ENCODE measurements at places on chromosomes 11 and 22. TPM values are rescaled to one million over a fixed set of nuclear protein-coding genes. Genes with fewer than 3 reads are reported as not detected.

Gene MMP3
- 1.2 TPM for polyA plus RNA-seq

Gene EXPH5
- 0.37 TPM for polyA plus RNA-seq

Gene TENM4
- 5.5 TPM for polyA plus RNA-seq

Gene REXO2
- polyA plus RNA-seq = 310 TPM

Gene TMX2
- polyA plus RNA-seq = 91.7 TPM

DNA sequence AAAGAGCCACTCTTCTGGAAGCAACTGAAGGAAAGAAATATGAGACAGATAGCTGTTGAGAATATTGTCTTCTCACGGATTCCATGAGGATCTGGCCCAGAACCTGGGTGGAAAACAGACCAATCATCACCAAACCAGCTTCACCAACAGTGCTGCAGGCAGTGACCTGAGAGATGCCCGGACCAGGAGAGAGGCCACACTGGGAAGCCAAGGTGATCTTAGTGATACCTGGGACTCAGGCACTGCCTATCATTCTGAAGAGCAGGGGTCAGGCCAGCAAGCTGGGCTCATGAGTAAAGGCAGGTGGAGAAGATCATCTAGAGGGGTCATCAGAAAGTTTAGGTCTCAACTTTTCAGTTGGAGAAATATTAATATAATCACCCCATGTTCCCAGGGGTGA is 595.8 kb upstream of the CADM1 start:
- no peak for DNase-seq

GRCh38 chr11:128048121-128048520 is 539.2 kb downstream of the ETS1 start:
- DNase-seq = no peak

- DNase-seq = no peak
Measured at GRCh38 chr11:126482586-126483108, 127.2 kb downstream of the ST3GAL4 start.

- no peak for DNase-seq
Measured at GRCh38 chr22:38866399-38867123, 5.5 kb downstream of the CBX6 start.

GRCh38 chr11:120648771-120649170 is 137.2 kb downstream of the GRIK4 start:
- DNase-seq = no peak

DNA sequence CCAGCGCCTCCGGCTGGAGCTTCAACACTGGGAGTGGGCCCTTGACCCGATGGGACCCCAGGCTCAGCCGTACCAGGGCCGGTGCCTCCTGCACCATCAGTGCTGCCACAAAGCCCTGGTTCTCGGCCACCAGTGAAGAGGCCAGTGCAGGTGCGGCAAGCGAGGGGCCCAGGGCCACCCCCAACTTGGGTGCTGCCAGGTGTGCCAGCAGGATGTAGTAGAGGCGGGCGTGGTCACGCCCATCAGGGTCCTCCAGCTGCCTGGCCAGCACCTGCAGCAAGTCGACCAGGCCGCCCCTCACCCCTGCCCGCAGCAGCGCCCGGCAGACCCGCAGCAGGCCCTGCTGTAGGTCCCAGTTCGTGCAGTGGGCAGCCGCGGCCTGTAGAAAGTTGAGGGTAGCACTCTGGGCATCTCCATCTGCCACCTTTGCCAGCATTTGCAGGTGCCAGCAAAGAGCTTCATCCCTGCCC is 2.3 kb downstream of the AP5B1 start:
- DNase-seq = no peak

- no peak for DNase-seq
Measured at GRCh38 chr22:32579529-32580220, 105.1 kb downstream of the FBXO7 start.

DNA sequence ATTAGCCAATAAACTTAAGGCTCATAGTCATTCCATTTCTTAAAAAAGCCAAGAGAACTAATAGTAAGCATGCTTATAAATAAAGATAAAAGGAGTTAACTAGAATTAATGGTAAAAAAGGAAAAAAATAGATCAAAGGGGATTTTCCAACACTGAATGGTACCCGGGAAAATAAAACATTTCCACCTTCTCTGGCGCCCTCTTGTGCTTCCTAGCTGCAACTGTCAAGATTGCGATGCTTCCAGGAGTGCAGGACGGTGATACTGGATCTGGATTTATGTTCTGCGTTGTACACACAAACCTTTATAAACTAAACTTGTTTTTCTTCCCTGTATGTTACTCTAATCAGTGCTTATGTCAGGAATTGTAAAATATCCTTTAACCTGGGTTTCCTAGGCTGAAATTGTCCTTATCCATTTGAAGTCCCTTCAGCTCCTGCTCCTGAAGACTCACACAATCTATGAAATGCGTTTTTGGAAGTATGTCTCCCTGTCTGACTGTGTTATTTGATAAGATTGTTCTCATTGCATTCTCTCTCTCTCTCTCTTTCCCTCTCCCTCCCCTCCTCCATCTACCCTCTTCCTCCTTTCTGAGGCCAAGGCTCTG is 9.6 kb upstream of the HTATIP2 start:
- no peak for DNase-seq
